ENCODE measurements at places on chromosomes 5 and 9.

- DNase-seq = no peak
These were observed 46.2 kb upstream of the GLRA1 start for GRCh38 chr5:151970885-151971284.

- no peak for DNase-seq
These were observed 114.4 kb upstream of the DMRTA1 start for GRCh38 chr9:22332202-22332601.

GRCh38 chr5:1429496-1429895 is 15.7 kb downstream of the SLC6A3 start:
- no peak for DNase-seq

- DNase-seq = no peak
These were observed 32.7 kb upstream of the DMRTA1 start for GRCh38 chr9:22413884-22414283.

DNA sequence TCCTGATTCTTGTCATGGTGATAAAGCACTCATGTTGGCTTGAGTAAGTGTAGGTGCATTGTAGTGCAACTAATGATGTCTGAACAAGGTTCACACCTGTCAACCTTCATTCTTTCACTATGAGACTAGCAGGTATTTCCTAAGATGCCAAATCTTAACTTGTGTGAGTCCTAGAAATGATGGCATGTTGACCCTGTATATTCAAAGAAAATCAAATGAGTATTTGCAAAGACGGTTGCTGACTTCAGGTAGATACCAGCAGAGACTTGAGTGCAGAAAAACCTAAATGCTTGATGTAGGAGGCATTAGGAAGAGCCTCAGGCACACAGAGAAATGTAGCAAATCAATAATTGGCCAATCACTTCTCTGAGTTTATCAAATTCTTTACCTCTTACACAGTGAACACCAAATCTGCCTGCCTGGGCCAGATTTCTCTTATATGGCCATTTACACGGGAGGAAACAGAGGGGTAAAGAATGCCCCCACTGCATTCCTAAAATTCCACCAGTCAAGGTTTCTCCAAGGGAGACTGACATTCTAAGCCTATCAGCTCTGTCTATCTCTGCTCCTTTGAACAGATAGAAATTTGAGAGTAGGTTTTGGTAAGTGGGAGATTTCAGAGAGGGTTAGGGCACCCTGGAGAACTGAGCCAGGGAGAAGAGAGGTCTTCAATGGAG is 488.6 kb upstream of the WWC1 start:
- no peak for DNase-seq

DNA sequence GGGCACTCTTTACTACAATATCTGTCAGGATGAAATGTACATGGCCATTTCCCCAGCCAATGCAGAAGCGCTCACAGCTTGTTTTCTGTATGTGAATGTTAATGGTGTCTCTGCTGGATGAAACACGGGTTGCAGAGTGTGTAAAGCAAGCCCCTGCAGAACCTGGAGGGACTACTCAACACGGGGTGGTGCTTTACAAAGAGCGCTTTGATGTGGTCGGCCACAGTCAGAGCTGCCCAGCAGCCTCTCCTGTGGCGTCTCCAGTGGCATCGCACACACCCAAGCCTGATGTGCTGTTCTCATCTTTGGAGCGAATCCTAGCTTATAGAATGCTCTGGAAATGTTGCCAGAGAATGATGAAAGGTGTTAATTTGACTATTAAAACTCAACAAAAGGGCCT is 162.7 kb upstream of the NFIL3 start:
- DNase-seq = no peak

- no peak for DNase-seq
These were observed 65.3 kb upstream of the SMC2 start for GRCh38 chr9:104028827-104029226.

GRCh38 chr9:36748322-36748899 is 175.7 kb downstream of the MELK start:
- DNase-seq = no peak

DNA sequence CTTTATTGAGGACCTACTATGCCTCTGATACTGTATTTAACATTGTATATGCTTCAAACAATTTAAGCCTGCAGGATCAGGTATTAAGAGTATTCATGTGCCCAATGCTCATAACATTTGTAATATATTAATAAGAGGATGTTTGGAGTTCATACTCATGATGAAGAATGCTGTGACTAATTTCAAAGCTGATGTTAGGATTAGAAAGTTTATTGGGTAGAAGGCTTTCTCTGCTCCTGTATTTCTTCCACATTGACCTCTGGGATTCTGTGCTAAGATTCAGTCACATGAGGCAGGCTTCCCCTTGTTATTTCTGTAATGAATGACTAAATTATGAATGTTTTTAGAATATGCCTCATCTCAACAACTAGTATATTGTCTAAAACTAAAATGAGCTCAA is 456.4 kb downstream of the NFIB start:
- DNase-seq = no peak

DNA sequence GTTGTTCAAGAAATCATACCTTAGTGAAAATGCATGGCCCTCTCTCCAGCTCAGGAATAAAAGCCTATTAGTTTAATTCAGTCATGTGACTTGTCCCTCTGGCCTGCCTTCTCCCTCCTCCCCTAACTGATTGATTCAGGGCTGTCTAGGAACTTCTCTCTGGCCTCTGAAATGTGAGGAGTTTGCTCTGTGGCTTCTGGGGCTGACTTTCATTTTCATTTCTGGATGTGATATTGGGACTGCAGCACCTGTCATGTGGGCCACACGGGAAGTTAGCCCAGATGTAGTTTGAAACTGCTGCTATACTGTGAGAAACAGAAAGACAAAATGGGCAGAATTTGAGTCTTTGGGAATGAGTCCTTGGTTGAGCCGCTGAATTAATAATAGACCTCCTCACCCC is 44.8 kb downstream of the PARP8 start:
- peak; percentile 68 for DNase-seq

GRCh38 chr9:37840560-37841194 is 40.1 kb downstream of the DCAF10 start:
- no peak for DNase-seq

DNA sequence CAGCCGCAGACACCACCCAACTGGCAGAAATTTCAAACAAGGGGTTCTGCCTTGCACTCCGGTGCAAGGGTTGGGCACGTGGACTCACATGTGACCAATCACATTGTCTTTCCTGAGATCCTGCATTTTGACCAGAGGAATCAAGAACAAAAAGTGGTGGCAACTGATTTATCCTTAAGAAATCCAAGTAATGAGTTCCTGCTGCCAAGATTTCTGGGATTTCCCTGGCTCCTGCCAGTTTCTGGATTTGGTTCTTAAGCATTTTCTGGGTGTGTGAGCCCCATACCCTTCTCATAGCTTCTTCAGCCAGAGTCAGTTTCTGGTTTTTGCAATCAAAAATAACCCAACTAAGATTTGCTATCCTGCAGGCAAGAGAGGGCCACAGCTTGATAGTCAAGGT is 17.4 kb upstream of the KCNIP1 start:
- DNase-seq = no peak

DNA sequence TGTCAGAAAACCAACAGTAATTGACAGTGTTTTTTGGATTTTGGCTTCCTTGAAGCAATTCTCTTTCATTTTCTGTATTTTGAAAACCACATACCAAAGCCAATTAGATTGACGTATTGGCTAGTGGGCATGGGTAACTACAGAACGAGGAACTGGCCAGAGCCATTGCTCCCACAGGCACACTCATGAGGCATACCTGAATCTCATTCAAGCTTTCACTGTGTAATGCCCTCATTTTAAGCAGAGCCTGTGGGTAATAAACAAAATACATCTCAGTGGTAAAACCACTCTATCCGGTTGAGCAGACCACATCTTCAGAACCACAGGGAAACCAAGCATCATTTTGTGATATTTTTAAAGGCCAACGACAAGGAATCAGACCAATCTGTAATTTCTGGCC is 394.1 kb downstream of the ZNF608 start:
- DNase-seq = no peak

DNA sequence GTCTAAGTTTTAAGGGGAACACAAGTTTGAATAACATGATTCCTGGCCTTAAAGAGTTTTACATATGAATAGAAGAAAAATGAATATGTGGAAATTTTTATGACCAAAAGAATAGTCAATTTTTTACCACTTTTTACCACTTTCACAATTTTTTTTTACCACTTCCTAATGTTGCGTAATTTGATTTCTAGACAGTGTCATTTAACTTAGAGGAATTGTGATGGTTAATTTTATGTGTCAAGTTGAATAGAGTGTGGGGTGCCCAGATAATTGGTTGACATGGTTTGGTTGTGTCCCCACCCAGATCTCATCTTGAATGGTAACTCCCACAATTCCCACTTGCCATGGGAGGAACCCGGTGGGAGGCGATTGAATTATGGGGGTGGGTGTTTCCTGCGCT is 416.6 kb downstream of the KIF4B start:
- no peak for DNase-seq

DNA sequence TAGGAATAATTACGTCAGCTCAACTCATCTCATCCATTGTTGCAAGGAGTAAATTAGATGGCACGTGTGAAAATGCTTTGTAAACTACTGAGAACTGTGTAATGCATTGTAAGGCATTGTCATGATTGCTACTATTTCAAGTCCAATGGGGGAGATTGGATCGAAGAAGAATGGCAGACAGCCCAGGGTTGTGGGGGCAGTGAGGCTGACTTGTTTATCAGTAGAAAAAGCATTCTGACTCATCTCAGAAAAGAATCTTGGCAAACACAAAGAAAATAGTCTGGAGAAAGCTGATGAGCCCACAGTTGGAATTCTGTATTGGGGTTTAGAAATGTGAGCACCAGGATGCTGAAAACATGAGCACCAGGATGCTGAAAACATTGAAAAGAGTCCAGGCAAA is 28.0 kb upstream of the DAP start:
- no peak for DNase-seq

DNA sequence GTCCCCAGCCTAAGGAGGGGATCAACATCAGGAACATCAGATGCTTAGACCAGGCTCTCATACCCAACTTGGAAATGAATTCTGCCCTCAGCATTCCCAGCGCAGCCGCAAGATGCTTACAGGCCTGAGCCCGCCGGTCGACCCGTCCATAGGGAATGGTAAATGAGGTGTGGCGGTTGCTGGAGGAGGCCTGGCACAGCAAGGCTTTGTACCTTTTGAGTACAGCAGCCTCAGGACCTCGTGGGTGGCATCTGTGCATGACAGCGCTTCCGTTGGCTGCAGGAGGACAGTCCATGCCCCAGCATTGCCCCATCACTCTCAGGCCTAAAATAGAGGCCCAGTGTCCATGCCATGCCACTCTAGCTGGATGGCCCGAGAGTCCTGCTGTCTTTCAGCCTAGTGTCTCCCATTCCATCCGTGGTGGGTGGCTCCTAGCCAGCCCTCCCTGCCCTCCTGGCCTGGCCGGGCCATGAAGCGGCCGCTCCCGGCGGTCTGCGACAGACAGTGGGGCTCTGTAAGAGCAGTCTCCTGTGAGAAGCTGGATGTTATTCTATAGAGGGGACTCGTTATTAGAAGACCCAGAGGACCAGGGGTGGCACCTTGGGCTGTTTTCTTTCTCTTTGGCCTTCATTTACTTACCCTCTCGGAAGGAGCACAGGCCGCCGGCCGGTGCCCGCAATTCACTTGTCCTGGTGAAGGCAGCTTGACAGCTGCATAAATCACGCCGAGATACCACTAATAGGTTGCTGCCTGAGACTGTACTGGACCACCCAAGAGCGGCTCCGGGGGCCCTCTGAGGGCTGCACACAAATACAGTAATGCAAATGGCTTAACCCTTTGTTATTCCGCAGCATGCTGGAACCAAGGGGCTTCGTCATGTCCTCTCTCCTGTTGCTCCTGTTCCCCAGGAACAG is 223.5 kb upstream of the TUT7 start:
- no peak for DNase-seq

DNA sequence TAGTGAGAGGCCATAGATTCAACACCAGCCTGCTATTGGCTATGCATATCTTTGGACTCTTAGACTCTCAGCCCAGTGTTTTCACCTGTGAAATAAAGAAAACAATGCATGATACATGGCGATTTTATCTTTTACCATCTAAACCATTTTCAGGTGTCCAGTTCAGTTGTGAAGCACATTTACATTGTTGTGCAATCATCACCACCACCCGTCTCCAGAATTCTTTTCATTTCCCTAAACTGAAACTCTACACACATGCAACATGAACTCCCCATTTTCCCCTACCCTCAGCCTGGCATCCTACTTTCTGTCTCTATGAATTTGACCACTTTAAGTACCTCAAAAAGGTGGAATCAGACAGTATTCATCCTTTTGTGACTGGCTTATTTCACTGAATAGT is 420.6 kb downstream of the MED10 start:
- no peak for DNase-seq

DNA sequence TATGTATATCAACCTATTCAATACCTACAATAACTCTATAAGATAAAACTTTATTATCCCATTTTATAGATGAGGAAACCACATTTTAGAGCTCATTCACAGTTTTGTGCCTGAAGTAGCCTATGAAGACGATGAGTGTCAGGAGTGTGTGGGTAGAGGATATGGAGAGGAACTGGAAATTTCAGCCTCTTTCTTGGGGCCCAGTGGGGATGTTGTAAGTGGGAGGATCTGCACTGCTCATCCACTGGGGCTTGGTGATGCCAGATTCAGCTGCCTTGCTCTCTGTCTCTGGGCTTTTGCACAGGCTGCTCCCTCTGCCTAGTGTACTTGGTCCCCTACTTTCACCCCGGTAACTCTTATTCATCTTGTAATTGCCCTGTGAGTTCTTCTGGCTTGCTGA is 194.7 kb downstream of the SREK1 start:
- no peak for DNase-seq

- DNase-seq = no peak
These were observed 39.8 kb downstream of the SLC35D2 start for GRCh38 chr9:96343515-96344360.

- DNase-seq = no peak
These were observed 20.1 kb downstream of the ISOC1 start for GRCh38 chr5:129114539-129115193.

GRCh38 chr9:126151686-126152134 is 174.9 kb upstream of the MVB12B start:
- DNase-seq = no peak

DNA sequence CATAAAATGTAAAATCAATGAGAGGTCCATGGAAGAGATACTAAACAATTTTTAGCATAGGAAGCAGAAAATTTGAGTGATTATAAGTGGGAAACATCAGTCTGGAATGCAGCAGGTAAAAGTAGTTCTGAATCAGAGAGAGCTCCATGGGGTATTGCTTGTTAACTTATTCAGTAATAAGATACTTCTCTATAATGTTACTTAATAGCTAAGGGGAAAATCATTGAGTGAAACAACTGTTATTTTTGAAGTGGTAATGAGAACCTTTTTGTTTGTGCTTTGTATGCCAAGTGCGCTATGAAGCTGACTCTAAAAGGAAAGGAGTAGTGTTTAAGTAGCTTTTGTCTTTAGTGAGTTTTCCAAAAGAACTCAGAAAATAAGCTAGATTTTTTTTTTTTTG is 95.2 kb downstream of the ERBIN start:
- DNase-seq = no peak

Data from CD4-positive, alpha-beta T cell treated with Interleukin-6 at 100 ng/mL for 8 hours (primary cell).